HFFc6 (cell line): ENCODE measurements at places on chromosomes 4 and X. TPM values are rescaled to one million over a fixed set of nuclear protein-coding genes. Genes with fewer than 3 reads are reported as not detected.

- no peak overlapping the region for H3K4me3 ChIP-seq
- peak; percentile 35 for DNase-seq
- no peaks in the 10 kb centered on the region for H3K36me3 ChIP-seq
- no peak overlapping the region for H3K27ac ChIP-seq
- peaks cover 1% of the 10 kb centered on the region for H3K27me3 ChIP-seq
Observed at GRCh38 chrX:46554942-46555341, 9.7 kb upstream of the ZNF674 start.

JAKMIP1 gene
- not detected in 3 replicates for total RNA-seq

CT83 gene
- total RNA-seq: not detected in 3 replicates

- peaks cover 17% of the 10 kb centered on the region for H3K27me3 ChIP-seq
- peak; percentile 38 for DNase-seq
- 0 out of 2 replicates have a peak overlapping the region, but pooled peaks have one; percentile 29 for H3K27ac ChIP-seq
- peak overlapping the region; percentile 46; the same call in 1 of the 2 replicates for H3K4me3 ChIP-seq
Observed at GRCh38 chr4:16437836-16438235, 211.6 kb upstream of the TAPT1 start.

DNA sequence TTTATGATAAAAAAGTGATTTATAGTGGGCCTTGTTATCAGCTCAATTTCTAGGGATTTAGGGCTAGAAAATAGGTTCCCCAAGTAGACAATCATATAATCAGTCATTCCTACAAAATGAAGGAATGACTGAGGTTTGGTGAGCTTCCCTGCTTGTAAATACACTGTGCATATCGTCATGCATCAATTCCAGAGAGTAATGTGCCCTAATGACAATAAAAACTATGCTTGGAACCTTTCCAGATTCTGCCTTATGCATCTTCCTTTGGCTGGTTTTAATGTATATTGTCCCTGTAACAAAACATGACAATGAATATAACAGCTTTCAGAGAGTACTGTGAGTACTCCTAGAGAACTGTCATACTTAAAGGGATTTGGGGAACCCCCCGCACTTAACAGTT, 1310.9 kb downstream of the PCDH7 start:
- no peaks in the 10 kb centered on the region for H3K36me3 ChIP-seq
- no peaks in the 10 kb centered on the region for H3K4me1 ChIP-seq
- DNase-seq: no peak
- 0 out of 2 replicates have a peak, but pooled peaks cover 1% of the 10 kb centered on the region for H3K27me3 ChIP-seq

GRCh38 chr4:40850496-40850895, 100.7 kb downstream of the NSUN7 start:
- H3K36me3 ChIP-seq: no peaks in the 10 kb centered on the region
- no peak for DNase-seq
- no peak overlapping the region for H3K4me3 ChIP-seq
- H3K27me3 ChIP-seq: no peaks in the 10 kb centered on the region; the same call in 1 of the 2 replicates
- H3K4me1 ChIP-seq: peaks cover 11% of the 10 kb centered on the region

DNA sequence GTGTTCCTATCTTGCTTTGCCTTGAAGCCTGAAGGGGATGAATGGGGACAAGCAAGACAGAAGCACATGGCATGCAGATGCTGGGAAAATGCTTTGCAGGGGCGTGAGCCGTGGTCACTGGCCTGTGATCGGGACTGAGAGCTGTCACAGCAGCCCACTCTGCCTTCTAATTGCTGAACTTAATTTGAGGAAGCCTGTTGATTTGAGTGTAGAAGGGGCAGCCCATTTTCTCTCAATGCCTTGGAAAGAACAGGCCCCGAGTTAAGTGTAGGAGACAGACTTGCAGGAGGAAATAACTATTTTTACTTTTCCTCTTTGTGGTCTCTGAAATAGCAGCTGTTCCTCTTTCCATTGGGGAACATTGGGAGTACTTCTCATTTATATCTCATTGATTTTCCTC, 26.1 kb upstream of the TBC1D1 start:
- H3K4me1 ChIP-seq: peaks cover 16% of the 10 kb centered on the region; the same call in 1 of the 2 replicates
- no peak for DNase-seq
- peaks cover 31% of the 10 kb centered on the region for H3K36me3 ChIP-seq
- no peaks in the 10 kb centered on the region for H3K27me3 ChIP-seq
- no peak overlapping the region for H3K27ac ChIP-seq

GRCh38 chrX:72127332-72127731, 4.4 kb downstream of the RTL5 start:
- DNase-seq: no peak
- H3K27ac ChIP-seq: no peak overlapping the region
- H3K4me1 ChIP-seq: peaks cover 14% of the 10 kb centered on the region
- no peaks in the 10 kb centered on the region for H3K36me3 ChIP-seq
- H3K4me3 ChIP-seq: no peak overlapping the region

DNA sequence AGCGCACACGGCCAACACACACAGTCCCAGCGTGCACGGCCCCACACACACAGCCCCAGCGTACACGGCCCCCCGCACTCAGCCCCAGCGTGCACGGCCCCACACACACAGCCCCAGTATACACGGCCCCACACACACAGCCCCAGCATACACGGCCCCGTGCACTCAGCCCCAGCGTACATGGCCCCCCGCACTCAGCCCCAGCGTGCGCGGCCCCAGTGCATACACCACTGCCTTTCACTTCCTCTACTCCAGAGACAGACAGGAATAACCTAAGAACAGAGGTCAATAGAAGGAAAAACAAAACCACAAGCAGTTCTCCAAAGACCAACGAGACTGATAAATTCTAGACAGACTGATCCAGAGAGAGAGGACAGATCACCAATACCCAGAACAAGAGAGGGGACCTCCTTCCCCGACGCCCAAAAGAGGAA, 17.1 kb downstream of the GAK start:
- H3K27me3 ChIP-seq: no peaks in the 10 kb centered on the region
- DNase-seq: no peak
- H3K36me3 ChIP-seq: peaks cover 22% of the 10 kb centered on the region; the same call in 1 of the 2 replicates
- 0 out of 2 replicates have a peak overlapping the region, but pooled peaks have one; percentile 15 for H3K27ac ChIP-seq

DNA sequence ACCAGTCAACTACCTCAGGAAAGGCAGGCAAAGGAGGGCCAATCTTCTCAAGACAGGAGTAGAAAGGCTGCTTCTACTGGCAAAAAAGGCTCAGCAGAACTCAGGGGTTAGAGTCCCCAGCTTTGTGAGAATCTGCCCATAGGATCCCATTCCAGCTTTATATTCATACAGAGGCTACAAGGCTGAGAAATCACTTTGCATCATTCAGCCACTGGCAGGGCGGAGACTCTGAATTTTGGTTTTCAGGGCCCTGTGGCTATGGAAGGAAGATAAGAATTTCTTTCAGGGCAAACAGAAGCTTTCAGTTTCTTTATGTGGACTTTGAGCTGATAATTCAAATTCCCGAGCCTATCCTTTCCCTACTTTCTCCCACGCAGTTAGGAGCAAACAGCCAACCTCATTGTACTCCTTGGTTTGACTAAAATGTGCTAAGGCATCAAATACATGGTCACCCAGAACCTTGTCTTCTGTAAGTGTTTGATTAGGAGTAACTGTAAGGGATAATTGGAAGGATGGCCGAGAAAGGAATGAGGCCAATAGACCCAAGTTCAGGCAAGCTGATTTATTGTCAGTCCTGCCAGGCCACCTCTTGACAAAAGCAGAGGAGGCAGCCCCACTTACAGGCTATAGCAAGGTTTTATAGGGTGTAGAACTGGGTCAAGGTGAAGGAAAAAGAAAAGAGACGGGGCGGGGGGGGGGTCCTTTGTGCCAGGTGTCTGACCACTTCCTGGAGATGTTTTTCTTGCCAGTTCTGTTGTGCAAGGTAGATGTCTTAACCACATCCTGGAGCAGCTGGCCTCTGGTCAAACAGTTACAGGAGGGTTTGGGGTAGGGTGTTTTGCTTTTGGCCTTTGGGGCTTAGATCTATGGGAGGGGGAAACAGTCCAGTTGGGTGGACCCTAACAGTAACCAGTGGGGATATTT, 165.3 kb upstream of the PPP1R2C start:
- H3K27ac ChIP-seq: no peak overlapping the region
- H3K36me3 ChIP-seq: no peaks in the 10 kb centered on the region
- no peak overlapping the region for H3K4me3 ChIP-seq
- DNase-seq: no peak
- no peaks in the 10 kb centered on the region for H3K4me1 ChIP-seq
- no peaks in the 10 kb centered on the region for H3K27me3 ChIP-seq

IL2RG gene
- not detected in 3 replicates for total RNA-seq
